ENCODE measurements at places on chromosomes 4 and X.

DNA sequence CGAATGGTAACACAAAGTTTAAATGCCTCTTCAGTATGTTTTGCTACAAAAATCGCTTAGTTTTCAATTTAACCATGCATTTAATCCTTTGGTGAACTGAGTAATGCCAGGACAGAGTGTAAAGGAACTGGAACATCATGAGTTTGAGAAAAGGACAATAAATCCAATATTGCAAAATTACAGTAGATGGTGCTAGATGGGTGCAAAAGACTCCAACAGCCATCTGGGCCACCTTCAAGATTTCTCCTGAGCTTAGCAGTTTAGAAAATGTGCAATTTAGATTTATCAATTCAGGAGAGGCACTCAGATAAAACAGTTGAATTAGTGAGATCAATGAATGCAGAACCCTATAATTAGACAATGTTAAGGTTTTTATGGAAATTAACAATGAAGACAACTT, 33.2 kb upstream of the MID1IP1 start:
- no peak for DNase-seq

- DNase-seq: no peak
These were observed 50.0 kb upstream of the MTNR1A start for GRCh38 chr4:186605261-186605865.

GRCh38 chrX:38804682-38805431, 3.6 kb downstream of the MID1IP1 start:
- DNase-seq: no peak

DNA sequence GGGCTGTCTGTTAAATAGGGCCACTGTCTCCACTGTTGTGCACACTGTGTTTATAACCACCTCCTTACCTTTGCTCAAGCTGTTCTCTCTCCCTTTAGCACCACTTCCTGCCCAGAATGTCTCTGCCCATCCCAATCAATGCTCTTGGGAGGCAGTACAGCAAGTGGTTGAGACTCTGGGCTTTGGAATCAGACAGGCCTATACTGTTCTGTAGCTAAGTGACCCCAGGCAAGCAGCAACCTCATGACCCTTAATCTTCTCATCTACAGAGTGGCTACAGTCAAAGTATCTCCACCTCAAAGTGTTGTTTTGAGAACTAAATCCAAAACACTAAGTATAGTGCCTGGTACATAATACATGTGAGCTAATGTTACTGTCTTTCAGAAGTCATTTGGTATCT, 3.8 kb upstream of the TXK start:
- DNase-seq: no peak

GRCh38 chr4:4439782-4440181, 52.9 kb downstream of the NSG1 start:
- no peak for DNase-seq

DNA sequence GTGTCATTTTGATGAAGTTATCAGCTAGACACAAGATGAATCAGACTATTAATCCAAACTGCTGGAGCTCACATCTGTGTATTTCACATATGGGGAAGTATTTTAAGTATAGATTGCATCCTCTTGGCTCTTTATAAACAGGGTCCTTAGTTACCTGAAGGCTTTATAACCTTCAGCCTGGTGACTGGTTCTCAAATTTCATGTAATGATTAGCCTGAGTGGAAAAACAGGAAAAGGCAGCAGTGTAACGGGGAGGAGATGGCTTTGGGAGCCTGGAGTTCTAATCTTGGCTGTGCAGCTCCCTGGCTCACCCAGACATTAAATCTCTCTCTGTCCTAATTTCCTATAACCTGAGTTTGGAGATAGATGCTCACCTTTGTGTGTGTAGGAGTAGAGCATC, 103.8 kb upstream of the HPF1 start:
- no peak for DNase-seq

GRCh38 chr4:57605376-57605775, 495.2 kb upstream of the IGFBP7 start:
- DNase-seq: no peak

- no peak for DNase-seq
These were observed 200.4 kb upstream of the GYPA start for GRCh38 chr4:144340931-144341330.

GRCh38 chr4:6225469-6225868, 25.1 kb upstream of the JAKMIP1 start:
- DNase-seq: no peak

DNA sequence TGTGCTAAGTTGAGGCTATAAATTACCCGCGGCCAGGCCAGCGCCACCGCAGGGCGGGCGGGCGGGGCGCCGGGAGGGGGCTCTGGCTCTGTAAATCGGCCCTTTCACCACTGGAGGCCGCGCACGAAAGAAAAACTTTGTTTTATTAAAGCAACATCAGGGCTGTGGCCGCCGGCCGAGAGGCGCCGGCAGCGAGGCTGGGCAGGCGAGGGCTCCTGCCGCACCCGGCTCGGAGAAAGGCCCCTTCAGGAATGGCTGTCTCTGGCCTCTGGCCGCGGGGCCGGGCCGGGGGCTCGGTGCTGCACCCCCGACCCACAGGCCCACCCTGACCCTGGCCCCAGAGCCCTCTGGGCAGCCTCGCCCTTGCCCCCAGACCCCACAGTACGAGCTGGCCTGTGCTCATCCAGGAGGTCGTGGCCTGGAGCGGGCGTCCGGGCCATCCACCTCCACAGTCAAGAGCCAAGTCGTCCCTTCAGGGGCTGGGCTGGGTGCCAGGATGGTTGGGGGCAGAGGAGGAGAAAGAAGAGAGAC, 29.5 kb upstream of the FGFR3 start:
- no peak for DNase-seq

DNA sequence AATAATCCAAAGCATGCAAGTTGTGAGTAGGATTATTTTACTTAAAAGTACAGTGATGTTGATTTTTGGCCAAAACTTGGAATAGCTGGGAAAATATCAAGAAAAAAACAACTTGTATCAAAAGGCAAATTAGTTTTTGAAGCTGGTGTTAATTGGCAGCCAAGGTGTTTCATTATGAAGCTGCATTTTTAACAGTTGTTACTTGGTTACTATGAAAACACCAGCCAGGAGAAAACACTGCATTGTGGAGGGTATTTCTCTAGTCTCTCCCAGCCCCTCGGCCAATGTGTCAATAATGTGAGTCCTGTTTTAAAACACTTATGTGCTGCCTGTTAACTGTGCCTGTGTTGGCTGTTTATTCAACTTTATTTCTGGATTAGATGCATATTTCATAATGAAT, 733.4 kb downstream of the ADGRL3 start:
- no peak for DNase-seq

GRCh38 chrX:118977424-118977823, 3.0 kb downstream of the LONRF3 start:
- DNase-seq: no peak

- no peak for DNase-seq
These were observed 64.8 kb downstream of the ADRA2C start for GRCh38 chr4:3830774-3831528.

DNA sequence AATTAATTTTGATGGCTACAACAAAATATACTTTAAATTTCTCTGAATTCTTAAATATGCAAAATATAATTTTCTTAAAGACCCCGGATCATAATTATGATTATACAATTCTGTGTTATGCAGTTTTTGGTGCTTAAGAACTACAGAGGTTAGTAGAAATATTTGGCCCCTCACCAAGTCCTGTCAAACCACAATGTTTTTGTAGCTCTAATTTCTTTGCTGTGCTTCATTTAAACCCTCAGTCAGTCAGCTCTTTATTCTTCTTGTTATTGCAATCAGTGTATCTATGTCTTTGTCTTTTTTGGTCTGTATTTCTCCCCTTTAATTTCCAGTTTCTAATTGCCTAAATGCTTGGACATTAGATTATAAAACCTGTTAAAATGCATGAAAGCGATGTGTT, 186.1 kb downstream of the CAMK2D start:
- no peak for DNase-seq

- no peak for DNase-seq
These were observed 50.0 kb downstream of the EVC start for GRCh38 chr4:5760936-5761480.

GRCh38 chr4:112517067-112517634, 1.2 kb upstream of the NEUROG2 start:
- DNase-seq: no peak

- no peak for DNase-seq
These were observed 63.8 kb upstream of the INPP4B start for GRCh38 chr4:142909908-142910307.

GRCh38 chr4:77451530-77451929, 154.1 kb upstream of the CXCL13 start:
- no peak for DNase-seq

- DNase-seq: no peak
These were observed 344.4 kb upstream of the ACTRT1 start for GRCh38 chrX:128396601-128397000.

- no peak for DNase-seq
These were observed 17.2 kb upstream of the SCRG1 start for GRCh38 chr4:173415885-173416653.

DNA sequence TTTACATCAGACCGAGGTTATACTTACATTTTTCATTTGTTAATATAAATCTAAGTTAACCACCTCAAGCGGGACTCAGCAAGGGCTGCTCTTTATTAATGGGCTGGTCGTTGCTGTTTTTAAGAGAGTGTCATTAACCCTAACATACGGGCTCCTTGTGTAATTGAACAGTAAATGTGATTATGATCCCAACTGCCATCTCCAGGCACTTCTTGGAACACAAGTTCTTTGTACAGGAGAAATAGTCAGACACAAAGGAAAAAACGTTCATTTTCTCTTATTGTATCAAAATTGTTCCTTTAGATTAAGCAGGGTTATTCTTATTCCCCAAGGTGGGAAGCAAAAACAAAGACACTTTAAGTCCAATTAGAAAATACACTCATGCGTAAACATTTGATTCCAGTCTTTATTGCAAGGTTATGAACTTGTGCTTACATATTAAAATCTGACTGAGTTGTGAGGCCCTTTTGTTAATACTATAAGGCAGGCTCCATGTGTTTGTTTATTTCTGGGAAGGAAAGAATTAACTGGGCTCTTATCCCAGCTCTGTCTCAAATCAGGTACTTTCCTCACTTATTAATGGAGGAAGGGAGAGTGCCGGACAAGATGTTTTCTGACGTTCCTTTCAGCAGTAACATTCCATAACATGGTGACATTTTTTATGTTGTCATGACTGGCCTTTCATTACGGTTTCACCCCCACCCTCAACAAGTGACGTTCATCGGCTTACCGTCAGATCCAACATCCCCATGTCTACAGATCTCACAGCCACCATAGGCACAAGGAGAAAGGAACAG, 95.9 kb downstream of the RASL11B start:
- DNase-seq: no peak

DNA sequence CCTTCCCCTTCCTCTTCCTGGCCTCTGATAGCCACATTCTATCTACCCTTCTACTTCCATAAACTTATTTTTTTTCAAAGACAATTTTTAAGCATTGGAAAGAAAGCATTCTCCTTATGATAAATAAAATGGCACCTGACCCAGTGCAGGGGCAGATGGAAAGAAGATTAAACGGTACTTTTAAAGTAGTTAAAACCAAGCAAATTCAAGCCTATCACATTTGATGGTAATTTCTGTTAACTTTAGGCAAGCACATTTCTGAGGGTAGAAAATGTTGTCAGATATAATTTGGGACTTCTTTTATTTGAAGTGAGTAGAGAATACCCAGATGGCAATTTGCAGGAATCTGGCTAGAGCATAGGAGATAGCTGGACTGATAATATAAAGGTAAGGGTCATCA, 332.9 kb downstream of the EPHA5 start:
- no peak for DNase-seq

DNA sequence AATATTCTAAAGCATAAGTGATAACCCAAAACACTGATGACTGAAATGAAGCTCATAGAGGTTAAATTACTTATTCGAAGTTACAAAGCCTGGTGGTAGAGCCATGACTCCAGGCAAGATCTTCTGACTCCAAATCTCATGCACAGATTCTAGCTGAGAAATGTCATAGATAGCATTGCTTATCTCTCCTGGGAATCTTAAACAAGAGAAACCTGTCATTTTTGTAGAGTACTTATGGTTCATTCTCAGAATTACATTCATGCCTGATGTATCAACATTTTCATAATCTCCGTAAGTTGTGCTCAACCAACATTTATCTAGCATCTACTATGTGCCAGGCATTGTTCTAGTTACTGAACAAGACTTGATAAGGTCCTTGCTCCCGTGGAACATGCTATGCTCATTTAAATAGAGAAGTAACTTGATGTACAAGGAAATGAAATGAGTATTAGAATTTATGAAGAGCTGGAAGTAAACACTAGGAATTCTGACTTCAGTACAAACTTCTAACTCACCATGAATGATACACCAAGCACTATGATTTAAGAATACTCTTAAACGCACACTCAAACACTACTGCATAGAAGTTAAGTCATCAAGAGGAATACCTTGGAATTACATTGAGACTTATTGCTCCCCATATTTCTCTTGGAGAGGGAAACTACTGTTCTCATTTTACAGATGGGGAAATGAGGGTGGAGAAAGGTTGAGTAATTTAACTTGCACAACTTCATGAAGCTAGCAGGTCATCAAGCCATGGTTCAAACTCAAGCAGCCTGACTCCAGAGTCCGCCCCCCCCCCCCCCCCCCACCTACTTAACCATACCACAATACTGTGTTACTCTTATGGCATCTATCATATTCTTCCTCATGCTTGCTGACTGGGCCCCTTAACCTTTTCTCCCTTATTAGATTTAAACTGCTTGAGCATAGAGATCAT, 45.4 kb downstream of the MBNL3 start:
- no peak for DNase-seq

DNA sequence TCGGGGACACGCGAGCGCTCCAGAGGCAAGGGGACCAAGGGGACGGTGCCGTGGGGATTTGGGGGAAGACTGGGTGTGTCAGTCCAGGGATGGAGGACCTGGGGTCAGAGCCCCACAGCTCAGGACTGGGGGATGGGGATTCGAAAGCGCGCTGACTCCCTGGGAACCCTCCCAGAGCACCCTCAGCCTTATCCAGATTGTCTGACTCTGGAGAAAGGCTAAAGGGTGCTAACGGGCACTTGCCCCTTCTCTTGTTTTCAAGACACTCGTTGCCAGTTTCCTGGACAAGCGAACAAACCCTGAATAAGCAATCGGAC, 1.1 kb downstream of the DOCK11 start:
- DNase-seq: no peak

DNA sequence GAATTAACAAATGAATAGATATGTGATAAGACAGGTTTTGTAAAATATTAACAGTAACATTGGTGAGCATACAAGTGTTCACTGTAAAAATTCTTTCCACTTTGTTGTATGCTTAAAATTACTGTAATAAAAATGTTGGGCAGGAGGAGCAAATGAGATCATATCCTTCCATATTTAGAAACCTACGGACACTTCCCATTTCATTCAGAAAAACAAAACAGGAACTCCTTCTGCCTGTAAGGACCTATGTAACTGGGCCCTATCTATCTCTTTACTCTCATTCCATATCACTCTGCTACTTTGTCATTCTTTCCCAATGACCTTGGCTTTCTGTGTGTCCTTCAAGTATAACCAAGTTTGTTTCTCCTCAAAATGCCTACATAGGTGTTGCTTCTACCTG, 53.7 kb upstream of the SLC39A8 start:
- no peak for DNase-seq

GRCh38 chrX:44903830-44904530, 31.0 kb downstream of the KDM6A start:
- DNase-seq: no peak

GRCh38 chrX:143669395-143669794, 33.5 kb upstream of the SLITRK4 start:
- no peak for DNase-seq

- no peak for DNase-seq
These were observed 353 bp downstream of the NSD2 start for GRCh38 chr4:1871471-1872021.

GRCh38 chr4:103757631-103758030, 37.8 kb upstream of the TACR3 start:
- DNase-seq: no peak

All from GM18507 (cell line).